ENCODE measurements at places on chromosomes 12 and 14.

GRCh38 chr12:101696251-101697196 is 916 bp upstream of the CHPT1 start:
- DNase-seq = no peak

- no peak for DNase-seq
Observed at GRCh38 chr14:93716002-93716745, 72.1 kb downstream of the PRIMA1 start.

DNA sequence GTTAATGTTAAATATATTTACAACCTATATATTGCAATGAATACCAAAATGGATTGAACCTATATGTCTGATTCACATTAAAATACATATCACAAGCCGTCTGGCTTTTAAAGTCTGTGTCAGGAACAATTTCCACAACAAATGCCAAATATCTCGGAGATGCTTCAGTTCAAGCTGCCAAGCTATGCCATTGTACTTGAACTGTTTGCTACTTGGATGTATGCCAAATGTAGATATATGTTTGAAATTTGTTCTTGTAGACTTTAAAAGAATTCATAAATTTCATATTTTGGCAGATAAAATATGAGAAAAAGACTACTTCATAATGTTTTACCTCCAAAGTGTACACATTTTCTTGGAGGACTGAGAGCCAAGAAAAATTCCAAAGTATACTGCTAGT is 37.0 kb downstream of the WASHC3 start:
- DNase-seq = no peak

- DNase-seq = no peak
Observed at GRCh38 chr12:52156311-52156710, 35.5 kb downstream of the KRT80 start.

GRCh38 chr14:64217834-64218233 is 76.3 kb downstream of the ESR2 start:
- DNase-seq = no peak

- no peak for DNase-seq
Observed at GRCh38 chr12:46679754-46680153, 146.0 kb downstream of the SLC38A4 start.

DNA sequence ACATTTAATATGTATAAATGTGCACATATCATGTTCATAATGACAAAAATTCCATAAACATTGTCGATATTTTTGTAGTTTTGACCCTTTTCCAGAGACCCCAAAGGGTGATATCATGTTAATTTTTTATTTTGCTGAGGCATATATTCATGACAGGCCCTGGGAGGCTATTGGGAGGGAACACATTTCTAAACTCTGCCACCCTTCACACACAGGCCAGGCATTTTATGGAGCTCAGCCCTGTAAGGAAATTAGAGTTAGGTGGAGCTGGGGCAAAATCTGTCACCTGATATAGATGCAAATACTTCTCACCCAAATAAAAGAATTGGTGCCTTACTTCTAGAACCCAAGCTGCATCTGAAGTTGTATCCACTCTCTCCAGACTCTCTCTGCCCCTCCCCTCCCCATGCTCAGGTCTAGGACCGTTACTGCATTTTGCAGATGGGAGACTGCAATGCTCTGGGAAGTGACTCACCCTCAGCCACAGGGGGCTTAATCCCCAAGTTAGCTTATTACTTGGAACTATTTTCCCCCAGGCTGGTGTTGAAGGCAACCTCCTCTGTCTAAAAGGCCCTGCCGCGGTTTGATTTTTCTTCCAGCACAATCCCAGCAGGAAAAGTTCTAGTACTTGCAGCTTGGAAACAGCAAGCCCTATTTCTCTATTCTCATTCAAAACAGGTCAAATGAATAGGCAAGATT is 238.9 kb downstream of the EMP1 start:
- DNase-seq = no peak
